Left renal pelvis (tissue), 4 donors: ENCODE measurements at places on chromosomes 7 and 10. TPM values are rescaled to one million over a fixed set of nuclear protein-coding genes. Genes with fewer than 3 reads are reported as not detected.

- DNase-seq, result no peak
Measured at GRCh38 chr7:83455612-83456011, 193.3 kb downstream of the SEMA3E start.

GRCh38 chr10:62075912-62076311 is 174.4 kb downstream of the ARID5B start:
- no peak for DNase-seq

DNA sequence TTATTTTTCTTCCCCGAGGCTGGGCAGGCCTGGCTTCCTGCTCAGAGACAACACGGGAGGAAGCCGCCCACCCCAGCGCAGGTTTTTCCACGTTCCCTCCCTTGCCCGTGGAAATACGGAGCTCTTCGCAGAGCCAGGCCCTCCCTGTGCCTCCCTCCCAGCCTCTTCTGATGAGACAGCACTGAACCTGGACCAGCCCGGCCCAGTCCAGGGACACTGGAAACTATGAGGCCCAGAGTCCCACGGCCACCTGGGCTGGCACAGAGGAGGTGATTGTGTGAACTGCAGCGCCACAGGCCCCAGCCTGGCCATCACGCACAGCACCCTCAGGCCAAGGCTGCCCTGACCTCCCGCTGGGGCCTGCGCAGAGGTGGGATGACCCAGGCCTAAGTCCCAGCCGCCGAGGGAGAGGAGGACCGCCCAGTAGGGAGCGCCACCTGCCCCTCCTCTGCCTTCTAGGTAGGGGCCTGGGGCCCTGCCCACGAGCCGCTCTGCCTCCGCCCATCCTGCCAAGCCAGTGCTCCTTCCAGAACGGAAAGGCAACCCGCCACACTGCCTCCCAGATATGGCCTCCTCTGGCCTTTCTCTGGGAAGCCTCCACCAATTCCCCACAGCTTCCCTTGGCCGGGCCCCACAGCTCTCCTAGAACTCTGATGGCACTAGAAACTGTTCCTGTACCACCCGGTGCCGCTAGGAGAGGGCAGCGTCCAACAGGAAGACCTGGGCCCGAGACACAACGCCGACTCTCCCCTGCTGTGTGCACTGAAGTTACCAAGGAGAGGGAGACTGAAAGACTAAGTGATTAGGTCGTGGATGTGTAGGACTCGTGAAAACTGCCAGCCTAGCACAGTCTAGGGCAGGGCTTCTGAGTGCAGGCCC is 57.2 kb downstream of the PROSER2 start:
- no peak for DNase-seq

GRCh38 chr7:45684910-45685618 is 110.9 kb downstream of the ADCY1 start:
- no peak for DNase-seq

Gene KLF14
- 0.42 TPM for polyA plus RNA-seq
